ENCODE measurements at places on chromosomes 7 and 10. TPM values are rescaled to one million over a fixed set of nuclear protein-coding genes. Genes with fewer than 3 reads are reported as not detected.

The SHTN1 gene
- 6.7 TPM for total RNA-seq

DNA sequence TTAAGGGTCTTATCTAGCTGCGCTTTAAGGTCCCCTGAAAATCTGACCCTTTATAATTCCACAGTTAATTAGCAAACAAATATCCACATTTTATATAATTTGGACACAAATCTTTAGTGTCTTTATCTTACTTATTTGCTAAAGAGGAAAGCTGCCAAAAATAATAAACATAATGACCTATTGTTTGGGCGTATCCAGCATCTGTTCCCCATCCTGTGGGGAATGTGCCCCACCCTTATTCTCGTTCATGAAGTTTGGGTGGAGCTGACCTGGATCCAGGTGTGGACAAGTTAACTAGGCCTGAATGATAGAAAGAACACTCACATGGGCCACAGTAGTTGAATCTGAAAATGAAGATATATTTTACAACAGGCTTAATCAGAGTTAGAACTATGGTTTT lies 218.3 kb downstream of the CRPPA start:
- H3K36me3 ChIP-seq = peaks cover 8% of the 10 kb centered on the region
- H3K4me1 ChIP-seq = peaks cover 7% of the 10 kb centered on the region
- no peak overlapping the region for H3K27ac ChIP-seq
- DNase-seq = no peak
- no peak overlapping the region for H3K4me3 ChIP-seq

The FAM180A gene
- not detected for total RNA-seq

GRCh38 chr10:101848408-101848807 lies 4.8 kb upstream of the KCNIP2 start:
- no peaks in the 10 kb centered on the region for H3K27me3 ChIP-seq
- H3K27ac ChIP-seq = no peak overlapping the region
- H3K36me3 ChIP-seq = no peaks in the 10 kb centered on the region

DNA sequence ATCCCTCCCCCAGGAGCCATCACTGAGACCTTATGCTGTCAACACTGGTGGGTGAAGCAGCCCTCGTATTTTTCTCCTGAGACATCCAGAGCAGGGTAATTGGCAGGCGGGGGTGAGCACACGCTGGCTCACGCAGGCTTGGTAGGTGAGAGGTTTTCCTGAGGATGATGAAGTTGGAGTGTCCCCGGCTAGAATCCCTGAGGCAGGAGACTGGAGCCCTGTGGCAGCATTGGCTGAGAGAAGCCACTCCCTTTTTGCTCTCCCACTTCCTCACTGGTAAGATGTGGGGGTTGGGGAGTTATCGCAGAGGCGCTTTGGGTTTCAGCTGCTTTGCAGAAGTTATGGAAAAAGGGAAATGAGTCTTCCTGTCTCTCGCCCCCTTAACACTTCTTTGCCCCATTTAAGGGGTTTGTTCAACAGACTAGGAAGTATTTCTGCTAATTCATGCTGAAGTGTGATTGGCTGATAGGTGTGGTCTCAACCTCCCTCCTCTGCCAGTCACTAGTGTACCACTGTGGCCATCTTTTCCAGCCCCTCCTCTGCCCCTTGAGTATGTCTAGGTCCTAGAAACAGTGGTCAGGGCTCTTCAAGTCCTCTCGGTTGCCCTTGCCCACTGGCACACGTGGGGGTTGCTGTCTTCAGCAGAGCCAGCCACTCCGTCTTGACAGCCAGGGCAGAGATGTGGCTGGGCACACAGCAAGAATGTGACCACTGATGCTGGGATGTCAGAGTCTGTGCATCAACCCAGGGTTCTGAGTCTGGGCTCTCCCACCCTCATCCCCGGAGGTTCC lies 5.7 kb downstream of the ARPC1B start:
- peak; percentile 49 for DNase-seq
- H3K27me3 ChIP-seq = no peaks in the 10 kb centered on the region
- H3K27ac ChIP-seq = peak overlapping the region; percentile 55
- H3K4me1 ChIP-seq = 0 out of 2 replicates have a peak, but pooled peaks cover 10% of the 10 kb centered on the region

The VWA2 gene
- 2.0 TPM for total RNA-seq

The ZNF282 gene
- total RNA-seq = 34.3 TPM

GRCh38 chr10:73439605-73440312 lies 6.4 kb upstream of the MSS51 start:
- no peak for DNase-seq
- H3K4me3 ChIP-seq = no peak overlapping the region
- no peaks in the 10 kb centered on the region for H3K27me3 ChIP-seq
- no peaks in the 10 kb centered on the region for H3K36me3 ChIP-seq
- no peaks in the 10 kb centered on the region for H3K4me1 ChIP-seq
- H3K27ac ChIP-seq = no peak overlapping the region

GRCh38 chr7:132381742-132382472 lies 194.4 kb downstream of the PLXNA4 start:
- DNase-seq = no peak
- H3K27ac ChIP-seq = no peak overlapping the region
- no peak overlapping the region for H3K4me3 ChIP-seq
- H3K27me3 ChIP-seq = no peaks in the 10 kb centered on the region
- H3K36me3 ChIP-seq = no peaks in the 10 kb centered on the region

DNA sequence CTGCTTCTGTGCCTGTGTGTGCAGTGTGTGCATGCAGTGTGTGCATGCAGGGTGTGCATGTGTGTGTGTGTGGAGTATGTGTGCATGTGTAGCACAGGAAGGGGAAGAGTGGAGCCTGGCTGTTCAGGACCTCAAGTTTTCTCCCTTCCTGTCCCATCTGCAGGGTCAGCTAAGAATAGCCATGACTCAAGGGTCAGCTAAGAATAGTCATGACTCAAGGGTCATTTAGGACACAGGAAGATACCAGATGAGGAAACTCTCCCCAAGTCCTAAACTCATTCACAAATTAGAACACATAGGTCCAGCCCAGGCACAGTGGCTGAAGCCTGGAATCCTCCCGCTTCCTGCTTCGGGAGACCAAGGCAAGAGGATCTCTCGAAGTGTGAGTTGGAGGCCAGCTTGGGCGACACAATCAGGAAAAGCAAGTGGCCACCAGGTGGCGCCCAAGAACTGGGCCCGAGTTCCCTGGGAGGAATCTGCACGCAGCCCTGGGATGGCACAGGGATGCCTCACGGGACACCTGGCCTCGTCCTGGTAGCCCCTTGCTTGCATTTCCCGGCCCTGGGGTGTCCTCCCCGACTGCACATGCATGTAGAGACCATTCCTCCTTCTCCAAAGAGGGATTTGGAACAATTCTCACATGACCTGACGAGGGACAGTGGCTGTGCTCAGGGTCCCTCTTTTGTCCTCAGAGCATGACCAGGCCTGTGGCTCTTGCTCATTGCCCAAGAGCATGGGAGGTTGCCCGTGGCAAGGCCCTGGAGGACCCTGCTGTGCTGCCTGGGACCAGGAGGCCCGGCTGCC lies 21.4 kb upstream of the VOPP1 start:
- H3K36me3 ChIP-seq = no peaks in the 10 kb centered on the region
- no peak overlapping the region for H3K27ac ChIP-seq
- H3K4me1 ChIP-seq = no peaks in the 10 kb centered on the region
- peak; percentile 87 for DNase-seq

The CCZ1B gene
- total RNA-seq = 43.0 TPM

- peaks cover 3% of the 10 kb centered on the region for H3K4me1 ChIP-seq
- DNase-seq = no peak
- H3K36me3 ChIP-seq = no peaks in the 10 kb centered on the region
- no peak overlapping the region for H3K27ac ChIP-seq
- H3K4me3 ChIP-seq = no peak overlapping the region
Observed at GRCh38 chr7:112365551-112365950, 84.7 kb upstream of the IFRD1 start.

- DNase-seq = no peak
- no peaks in the 10 kb centered on the region for H3K36me3 ChIP-seq
- no peak overlapping the region for H3K4me3 ChIP-seq
- no peak overlapping the region for H3K27ac ChIP-seq
Observed at GRCh38 chr10:8498881-8499280, 444.4 kb downstream of the GATA3 start.

DNA sequence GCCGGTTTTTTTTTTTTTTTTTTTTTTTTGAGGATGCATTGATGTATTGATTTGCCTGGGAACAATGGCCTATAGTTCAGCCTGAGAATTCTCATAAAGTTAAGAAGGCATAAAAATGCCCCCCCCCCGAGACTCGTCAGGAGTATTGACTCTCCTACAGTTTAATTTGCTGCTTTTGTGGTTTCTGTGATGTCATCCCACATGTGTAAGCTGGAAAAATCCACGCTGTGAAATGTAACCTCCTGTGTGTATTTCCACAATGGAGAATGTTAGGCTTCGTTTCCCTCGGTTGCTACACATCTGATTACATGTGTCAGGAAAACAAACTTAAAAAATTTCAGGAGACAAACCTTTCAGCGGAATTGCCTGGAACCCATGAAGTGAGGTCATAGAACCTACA lies 117.9 kb downstream of the FANK1 start:
- no peaks in the 10 kb centered on the region for H3K4me1 ChIP-seq
- no peak overlapping the region for H3K27ac ChIP-seq
- H3K27me3 ChIP-seq = no peaks in the 10 kb centered on the region
- H3K4me3 ChIP-seq = no peak overlapping the region
- DNase-seq = no peak

GRCh38 chr10:83835945-83836745 lies 303.2 kb upstream of the GHITM start:
- no peaks in the 10 kb centered on the region for H3K27me3 ChIP-seq
- H3K4me3 ChIP-seq = no peak overlapping the region
- no peaks in the 10 kb centered on the region for H3K36me3 ChIP-seq
- H3K4me1 ChIP-seq = no peaks in the 10 kb centered on the region
- no peak overlapping the region for H3K27ac ChIP-seq
- DNase-seq = no peak

- no peaks in the 10 kb centered on the region for H3K27me3 ChIP-seq
- no peak overlapping the region for H3K4me3 ChIP-seq
- H3K27ac ChIP-seq = no peak overlapping the region
- no peaks in the 10 kb centered on the region for H3K4me1 ChIP-seq
- DNase-seq = no peak
Observed at GRCh38 chr10:15802375-15802949, 57.8 kb downstream of the MINDY3 start.

The CALN1 gene
- total RNA-seq = 15.3 TPM

The MUC12 gene
- 3.8 TPM for total RNA-seq

DNA sequence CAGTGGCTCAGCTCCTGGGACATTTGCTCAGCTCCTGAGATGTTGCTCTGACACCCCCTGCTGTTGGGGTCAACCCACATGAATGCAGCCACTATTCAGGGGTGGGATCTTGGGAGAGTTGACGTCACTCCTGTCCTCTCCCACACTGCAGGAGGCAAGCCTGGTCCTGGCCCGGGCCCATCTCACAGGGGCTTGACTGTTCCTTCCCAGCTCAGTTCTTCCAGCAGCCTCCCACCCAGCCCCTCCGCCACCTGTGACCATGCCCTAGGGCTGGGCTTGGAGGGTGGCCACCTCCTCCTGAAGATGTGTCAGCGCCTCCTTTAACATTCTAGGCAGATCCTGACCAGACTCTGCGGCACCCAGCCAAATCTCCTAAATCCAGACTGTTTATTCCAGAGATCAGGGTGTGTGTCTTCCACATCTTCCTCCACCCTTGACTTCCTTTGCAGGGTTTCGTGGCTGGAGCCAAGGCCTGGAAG lies 19.1 kb upstream of the OPALIN start:
- no peak overlapping the region for H3K27ac ChIP-seq
- DNase-seq = no peak
- H3K4me3 ChIP-seq = no peak overlapping the region
- H3K4me1 ChIP-seq = peaks cover 6% of the 10 kb centered on the region
- no peaks in the 10 kb centered on the region for H3K36me3 ChIP-seq

DNA sequence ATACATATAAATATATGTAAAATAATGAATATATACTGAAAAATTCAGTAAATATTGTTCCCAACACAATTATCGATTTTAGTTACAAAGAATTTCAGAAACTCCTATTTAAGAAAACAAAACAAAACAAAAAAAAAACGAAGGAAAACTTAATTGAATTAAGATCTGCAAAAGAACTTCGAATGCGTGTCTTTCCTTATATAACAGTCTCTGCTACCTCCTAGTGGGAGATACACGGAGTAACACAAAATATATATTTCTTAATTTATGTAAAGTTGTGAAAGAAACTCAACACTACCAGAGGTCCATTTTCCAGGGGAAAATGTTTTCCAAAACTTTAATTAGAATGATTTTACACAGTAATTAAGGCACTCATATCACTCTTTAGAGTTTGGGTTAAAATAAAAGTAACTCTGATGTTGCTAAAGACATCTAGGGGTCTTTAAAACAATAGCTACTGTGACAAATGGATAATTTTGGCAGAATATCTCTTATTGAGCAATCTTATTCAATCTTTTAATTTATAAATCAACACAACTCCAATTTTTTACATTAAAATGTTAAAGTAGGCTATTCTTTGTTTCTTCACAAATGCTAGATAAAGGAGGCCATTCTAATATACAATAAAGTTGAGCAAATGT lies 41.6 kb downstream of the NEBL start:
- DNase-seq = peak; percentile 53
- no peaks in the 10 kb centered on the region for H3K4me1 ChIP-seq
- H3K36me3 ChIP-seq = no peaks in the 10 kb centered on the region
- no peak overlapping the region for H3K4me3 ChIP-seq
- no peak overlapping the region for H3K27ac ChIP-seq

The GHRHR gene
- total RNA-seq = not detected

- H3K4me1 ChIP-seq = no peaks in the 10 kb centered on the region
- no peaks in the 10 kb centered on the region for H3K36me3 ChIP-seq
- DNase-seq = no peak
- H3K27me3 ChIP-seq = no peaks in the 10 kb centered on the region
Observed at GRCh38 chr7:152512706-152513105, 76.9 kb upstream of the KMT2C start.

DNA sequence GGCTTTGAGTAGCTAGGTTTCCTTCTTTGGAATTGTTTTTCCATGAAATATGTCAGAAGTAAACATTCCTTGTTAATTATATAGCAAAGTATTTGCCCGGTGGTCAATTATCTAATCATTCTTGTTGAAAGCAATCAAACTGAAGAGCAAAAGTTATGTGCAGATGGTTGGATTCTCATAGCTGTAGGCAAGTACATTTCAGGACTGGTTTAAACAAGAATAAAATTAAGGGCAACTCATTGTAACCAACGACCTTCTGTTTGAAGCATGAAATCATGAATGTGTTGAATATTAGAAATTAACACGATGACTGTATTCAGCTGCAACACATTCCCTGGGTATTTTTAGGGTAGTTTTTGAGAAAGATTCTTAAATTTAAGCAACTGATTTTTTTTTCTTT lies 61.8 kb upstream of the NMT2 start:
- no peaks in the 10 kb centered on the region for H3K4me1 ChIP-seq
- no peak for DNase-seq
- no peak overlapping the region for H3K4me3 ChIP-seq
- H3K27me3 ChIP-seq = no peaks in the 10 kb centered on the region

The CTAGE8 gene
- 1.4 TPM for total RNA-seq

- H3K27ac ChIP-seq = no peak overlapping the region
- no peaks in the 10 kb centered on the region for H3K27me3 ChIP-seq
- no peak overlapping the region for H3K4me3 ChIP-seq
- no peaks in the 10 kb centered on the region for H3K36me3 ChIP-seq
Observed at GRCh38 chr7:38934536-38934935, 25.5 kb upstream of the VPS41 start.

DNA sequence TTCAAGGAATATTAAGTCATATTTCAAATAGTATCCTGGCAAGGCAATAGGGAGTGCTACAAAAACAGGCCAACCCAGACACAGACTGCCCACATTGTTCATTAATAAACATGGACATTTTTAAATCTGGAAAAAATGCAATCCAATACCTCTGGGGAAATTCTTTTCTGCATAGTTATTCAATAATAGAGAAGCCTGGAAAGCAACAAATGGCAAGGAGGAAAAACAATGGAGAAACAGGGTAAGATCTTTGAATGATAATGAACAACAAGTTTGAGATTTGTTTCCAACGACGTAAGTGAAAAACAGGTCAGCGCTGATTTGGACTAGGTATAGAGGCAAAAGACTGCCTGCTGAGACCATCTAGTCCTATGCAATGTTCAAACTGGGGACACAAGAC lies 44.7 kb upstream of the ZNF800 start:
- no peak for DNase-seq
- no peaks in the 10 kb centered on the region for H3K27me3 ChIP-seq
- H3K36me3 ChIP-seq = no peaks in the 10 kb centered on the region
- no peak overlapping the region for H3K27ac ChIP-seq
- no peaks in the 10 kb centered on the region for H3K4me1 ChIP-seq
